GDM1 (cell line): ENCODE measurements at places on chromosomes 4 and X.
A peak's percentile ranks its signal among the peaks of the same experiment; 100 is the strongest.

- DNase-seq, result peak; percentile 59
Observed at GRCh38 chr4:37748485-37748884, 62.3 kb upstream of the RELL1 start.

DNA sequence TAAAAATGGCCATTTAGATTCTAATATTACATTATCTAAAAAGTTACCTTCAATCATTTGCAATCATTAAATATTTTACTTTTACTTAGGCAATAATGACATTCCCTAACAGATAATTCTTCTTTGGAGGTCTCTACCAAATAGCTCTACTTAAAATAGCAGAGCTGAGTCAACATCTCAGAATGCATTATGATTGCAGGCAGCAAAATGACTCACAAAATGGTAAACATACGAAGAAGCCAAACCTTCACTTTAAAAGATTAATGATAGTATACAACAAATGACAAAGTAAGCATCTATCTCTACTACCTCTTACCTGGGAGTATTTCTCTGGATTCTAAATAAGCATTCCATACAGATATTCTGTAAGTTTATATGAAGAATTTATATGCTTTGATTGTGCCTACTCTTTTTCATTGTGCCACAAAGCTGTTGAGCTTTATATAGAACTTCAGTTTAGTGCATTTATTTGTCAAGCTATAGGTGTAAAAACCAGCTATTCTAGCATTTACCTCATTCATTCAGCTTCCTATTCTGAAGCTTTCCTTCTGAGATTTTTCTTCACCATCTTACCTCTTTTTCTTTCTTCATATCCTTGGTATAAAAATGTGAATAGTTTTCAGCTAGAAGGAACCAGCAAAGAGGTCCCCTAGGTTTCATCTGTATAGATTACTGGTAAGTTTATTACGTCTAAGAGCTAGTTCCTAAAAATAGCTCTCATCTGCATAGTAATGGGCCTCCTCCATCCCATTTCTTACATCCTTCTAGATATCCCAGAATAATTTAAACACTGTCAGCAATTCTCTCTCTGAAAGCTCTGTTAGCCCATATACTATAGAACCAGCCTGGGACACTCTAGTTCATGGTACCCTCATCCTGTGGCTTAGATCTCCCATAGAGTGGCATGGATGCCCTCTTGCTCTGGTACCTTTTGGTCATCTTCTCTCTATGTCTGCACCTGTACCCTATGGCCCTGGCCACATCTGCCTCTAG, 17.2 kb upstream of the SPCS3 start:
- no peak for DNase-seq

DNA sequence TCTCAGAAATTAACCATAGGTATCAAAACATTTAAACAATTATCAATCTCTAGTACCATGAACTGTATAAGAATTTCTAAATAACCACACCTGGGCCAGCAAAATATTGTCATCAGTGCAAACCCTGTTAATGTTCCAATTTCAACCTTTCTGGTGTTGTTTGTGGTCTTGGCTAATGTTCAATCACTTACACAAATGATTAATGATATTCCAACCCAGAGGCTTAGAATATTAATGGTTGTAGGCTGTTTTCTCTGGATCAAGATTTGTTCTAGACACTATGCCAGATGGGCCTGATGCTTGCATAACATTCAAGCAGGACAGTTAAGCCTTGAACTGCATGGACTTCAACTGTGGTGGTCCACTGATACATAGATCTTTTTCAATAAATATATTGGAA, 69.1 kb downstream of the HS3ST1 start:
- DNase-seq, result no peak

DNA sequence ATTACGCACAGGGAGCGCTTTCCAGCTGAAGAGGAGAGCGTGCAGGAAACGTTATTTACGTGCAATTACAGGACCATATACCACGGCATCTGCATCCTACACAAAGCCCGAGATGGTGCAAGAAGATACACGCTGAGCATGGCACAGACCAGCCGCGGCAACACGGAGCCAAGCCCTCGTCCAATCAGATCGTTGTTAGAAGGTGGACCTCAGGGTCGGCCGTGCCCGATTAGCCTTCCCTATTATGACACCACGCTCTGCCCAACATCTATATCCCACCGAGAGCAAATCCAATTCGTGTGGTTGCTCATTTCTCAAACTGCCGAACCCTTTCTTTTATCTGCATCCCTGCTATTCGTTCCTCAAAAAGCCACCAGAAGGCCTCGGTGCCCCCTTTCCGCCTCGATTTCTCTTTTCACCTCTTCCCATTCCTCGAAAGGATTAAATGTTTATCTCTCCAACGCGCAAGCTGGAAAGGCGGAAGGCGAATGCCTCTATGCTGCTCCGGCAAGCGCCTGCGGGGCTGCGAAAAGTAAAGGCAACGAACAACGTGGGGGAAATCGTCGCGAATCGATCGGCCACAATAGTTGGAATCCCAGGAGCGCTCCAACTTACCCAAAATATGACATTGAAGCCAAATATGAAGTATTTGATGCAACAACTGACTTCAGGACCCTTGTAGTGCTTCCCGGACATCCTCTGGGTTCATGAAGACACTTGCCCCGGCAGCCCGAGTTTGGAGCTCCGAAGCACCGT, 702 bp downstream of the TSPAN5 start:
- DNase-seq, result peak; percentile 35

- no peak for DNase-seq
Observed at GRCh38 chr4:173493041-173493440, 37.0 kb downstream of the HAND2 start.

GRCh38 chrX:151676196-151676595, 19.1 kb upstream of the PRRG3 start:
- DNase-seq, result no peak

DNA sequence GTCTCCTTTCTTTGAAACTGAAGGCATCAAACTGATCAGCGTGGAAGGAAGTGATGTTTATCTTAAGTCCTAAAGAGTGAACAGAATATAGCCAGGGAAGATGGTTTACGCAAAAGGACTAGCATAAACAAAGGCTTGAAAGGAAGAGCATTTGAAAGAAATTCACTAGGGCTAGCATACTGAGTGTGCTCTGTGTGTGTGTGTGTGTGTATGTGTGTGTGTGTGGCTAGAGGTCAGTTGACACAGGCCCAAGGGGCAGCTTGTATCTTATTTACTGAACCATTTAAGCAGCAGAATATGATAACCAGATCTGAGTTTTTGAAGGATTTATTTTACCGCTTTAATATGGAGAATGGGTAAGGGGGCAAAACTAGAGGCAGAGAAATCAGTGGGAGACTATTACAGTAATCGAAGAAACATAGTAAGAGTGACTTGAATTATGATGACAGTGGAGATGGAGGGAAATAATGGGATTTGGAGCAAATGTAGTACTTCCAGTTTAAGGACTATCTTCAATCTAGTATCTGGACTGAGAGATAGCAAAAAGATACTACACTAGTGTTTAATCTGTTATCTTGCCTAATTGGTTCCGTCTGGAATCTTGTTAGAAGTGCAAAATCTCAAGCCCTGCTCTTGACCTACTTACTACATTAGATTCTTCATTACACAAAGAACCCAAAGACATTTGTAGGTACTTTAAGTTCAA, 36.9 kb downstream of the CEP44 start:
- DNase-seq, result no peak

DNA sequence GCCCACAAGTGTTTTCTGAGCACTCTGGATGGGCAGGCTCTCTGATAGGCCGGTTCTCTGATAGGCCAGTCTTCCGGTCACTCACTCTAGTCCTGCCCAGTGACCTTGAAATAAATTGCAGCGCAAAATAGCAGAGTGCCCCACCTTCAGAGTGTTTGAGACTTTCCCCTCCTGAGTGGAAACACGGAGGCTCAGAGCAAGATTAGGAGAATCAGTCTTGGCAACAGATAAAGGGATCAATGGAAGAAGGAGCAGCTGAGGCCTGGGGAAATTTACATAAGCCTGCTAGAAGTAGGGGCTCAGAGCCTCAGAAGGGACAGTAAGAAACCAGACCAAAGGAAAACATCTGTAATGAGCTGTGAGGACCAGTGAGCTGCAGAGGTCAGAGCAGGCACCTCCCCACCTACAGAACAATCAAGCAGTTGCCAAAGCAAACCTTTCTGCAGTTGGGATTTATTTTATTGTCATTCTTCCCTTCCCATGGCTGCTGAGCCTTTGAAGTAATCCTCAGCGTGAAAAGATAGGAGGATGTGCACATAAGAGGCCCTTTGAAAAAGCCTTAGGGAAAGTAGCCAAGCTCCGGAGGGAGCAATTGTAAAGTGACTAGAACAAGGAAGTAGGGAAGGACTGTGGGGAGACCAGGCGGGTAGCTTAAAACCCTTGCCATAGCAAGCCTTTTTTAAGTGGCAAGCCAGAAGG, 89.1 kb upstream of the TSPAN5 start:
- no peak for DNase-seq

GRCh38 chr4:163590619-163591264, 96.3 kb downstream of the TMA16 start:
- DNase-seq, result no peak

GRCh38 chrX:120408168-120408567, 46.3 kb downstream of the ATP1B4 start:
- DNase-seq, result no peak

- DNase-seq, result no peak
Observed at GRCh38 chr4:26321373-26322221, 783 bp downstream of the RBPJ start.

GRCh38 chr4:2996415-2996814, 33.0 kb downstream of the GRK4 start:
- DNase-seq, result no peak

DNA sequence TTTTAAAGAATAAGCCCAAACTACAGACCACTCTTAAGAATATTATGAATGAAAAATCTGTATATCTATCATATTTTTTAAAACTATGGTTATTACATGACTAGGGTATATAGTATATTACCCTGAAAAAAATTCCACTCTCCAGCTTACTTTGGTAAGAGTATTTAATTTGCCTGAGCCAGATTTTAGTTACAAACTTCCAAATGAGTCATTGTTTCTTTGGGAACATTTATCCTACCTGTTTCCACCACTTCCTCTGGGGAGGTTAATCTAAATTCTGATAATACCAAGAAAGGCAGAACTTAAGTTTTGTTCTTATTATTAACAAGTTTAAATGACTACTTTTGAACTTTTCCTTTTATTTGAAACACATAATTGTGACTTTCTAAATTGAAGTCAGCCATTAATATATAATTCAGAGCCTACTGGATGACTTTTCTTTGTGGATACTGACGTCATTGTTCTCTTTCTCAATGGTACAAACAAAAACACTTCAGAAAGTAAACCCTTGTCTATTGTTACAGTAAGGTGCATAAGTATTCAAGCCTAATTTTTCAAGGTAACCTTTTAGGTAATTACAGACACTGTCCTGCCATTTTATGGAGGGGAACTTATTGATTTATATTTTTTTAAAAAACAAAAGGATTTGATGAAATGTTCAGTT, 135.6 kb upstream of the TLL1 start:
- DNase-seq, result no peak

- no peak for DNase-seq
Observed at GRCh38 chr4:53682196-53682595, 90.9 kb upstream of the LNX1 start.

DNA sequence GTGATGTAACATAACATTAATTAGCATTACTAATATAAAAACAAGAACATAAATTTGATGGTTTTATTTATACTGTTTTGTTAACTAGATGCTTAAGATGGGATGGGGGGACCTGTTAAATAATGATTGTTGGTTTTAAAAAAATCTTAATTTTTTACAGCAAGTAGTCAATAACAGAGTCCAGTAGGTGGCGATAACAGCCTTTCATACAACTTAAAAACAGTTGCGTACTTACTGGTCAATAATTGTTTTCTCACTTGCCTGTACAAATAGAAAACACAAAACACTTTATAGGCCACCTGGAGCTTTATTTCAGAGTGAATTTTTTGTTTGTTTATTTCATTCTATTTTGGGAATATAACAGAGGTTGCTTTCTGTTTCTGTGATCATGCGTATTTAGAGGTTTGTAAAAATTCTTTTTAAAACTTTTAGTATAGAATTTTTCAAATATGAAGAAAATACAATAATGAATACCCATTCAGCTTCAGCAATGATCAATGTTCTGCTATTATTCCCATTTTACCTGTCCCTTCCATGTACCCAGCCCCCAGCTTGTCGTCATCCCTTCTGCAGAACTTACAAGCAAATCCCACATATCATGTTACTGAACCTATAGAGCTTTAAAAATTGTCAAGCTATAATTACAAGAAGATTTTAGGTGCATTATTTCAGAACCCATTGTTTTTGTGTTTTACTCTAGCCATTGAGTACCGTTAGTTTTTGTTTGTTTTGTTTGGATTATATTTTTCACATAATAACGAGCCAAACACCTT, 97.1 kb downstream of the MRPL1 start:
- no peak for DNase-seq

- DNase-seq, result no peak
Observed at GRCh38 chrX:141811438-141811837, 26.7 kb upstream of the MAGEC3 start.

GRCh38 chr4:102439236-102439614, 61.9 kb upstream of the NFKB1 start:
- DNase-seq, result no peak
